HAP-1 (cell line): ENCODE measurements at places on chromosomes 3 and 15.

GRCh38 chr15:83275412-83275811 is 9.1 kb downstream of the BNC1 start:
- DNase-seq, result no peak

DNA sequence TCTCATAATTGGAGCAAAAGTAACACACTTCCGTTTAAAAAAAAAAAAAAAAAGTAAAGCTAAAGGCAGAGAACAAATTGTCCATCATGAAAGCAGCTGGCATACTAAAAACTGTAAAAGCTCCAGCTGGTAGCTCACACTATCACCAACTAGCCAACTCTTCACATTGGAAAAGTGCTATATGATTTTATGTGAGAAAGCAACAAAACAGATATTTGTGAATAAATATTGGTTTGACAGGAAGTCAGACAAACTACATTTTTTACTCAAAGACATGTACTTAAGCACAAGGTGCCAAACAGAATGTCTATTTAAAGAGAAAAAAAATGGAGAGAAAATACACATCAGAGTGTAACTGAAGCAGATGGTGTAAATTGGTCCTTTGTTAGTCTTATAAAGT is 231.2 kb upstream of the CADM2 start:
- no peak for DNase-seq

- DNase-seq, result peak; percentile 76
Measured at GRCh38 chr3:71305231-71306206, 278.0 kb downstream of the FOXP1 start.

- DNase-seq, result peak; percentile 11
Measured at GRCh38 chr15:58039079-58040035, 26.2 kb downstream of the ALDH1A2 start.

GRCh38 chr15:60917461-60918145 is 311.5 kb downstream of the RORA start:
- no peak for DNase-seq

- no peak for DNase-seq
Measured at GRCh38 chr3:187976365-187976900, 177.5 kb upstream of the LPP start.

DNA sequence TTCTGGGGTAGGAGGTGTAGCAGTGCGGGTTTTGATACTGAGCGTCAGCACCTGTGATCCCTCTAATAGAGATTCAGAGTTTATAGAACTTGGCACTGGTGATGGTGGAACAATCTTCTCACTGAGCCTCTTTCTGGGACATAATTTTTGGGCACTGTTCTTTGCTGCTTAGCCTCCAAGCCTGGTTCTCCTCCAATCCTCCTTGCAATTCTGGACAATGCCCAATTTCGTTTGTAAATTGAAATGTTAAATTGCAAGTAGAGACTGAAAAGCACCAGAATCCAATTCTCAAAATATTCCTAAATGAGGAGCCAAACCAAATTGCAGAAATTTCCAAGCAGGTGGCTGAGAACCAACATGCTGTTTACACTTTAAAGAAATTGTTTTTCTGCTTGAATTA is 149.8 kb upstream of the ABI3BP start:
- no peak for DNase-seq

- DNase-seq, result no peak
Measured at GRCh38 chr15:52642386-52643361, 36.5 kb downstream of the ATOSA start.

- no peak for DNase-seq
Measured at GRCh38 chr3:189953551-189953950, 167.1 kb downstream of the P3H2 start.

DNA sequence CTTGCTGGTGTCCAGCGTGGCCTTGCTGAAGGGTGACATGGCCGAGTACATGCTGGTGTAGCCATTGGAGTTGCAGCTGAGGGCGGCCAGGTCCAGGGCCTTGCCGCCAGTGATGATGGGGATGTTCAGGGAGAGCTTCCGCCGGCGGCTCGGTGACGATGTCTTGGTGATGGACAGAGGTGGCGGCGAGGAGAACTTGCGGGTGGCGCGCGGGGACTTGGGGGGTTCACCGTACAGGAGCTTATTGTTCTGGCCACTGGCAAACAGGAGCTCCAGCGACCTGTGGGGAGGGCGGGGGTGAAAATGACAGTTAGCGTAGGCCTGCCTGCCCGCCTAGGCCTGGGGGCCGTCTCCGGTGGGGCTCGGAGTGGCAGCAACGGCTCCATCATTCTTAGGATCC is 59.0 kb upstream of the CTSH start:
- no peak for DNase-seq

- DNase-seq, result peak; percentile 90
Measured at GRCh38 chr3:40584625-40585189, 59.9 kb downstream of the ZNF621 start.

GRCh38 chr15:68387381-68388143 is 44.4 kb downstream of the ITGA11 start:
- no peak for DNase-seq

DNA sequence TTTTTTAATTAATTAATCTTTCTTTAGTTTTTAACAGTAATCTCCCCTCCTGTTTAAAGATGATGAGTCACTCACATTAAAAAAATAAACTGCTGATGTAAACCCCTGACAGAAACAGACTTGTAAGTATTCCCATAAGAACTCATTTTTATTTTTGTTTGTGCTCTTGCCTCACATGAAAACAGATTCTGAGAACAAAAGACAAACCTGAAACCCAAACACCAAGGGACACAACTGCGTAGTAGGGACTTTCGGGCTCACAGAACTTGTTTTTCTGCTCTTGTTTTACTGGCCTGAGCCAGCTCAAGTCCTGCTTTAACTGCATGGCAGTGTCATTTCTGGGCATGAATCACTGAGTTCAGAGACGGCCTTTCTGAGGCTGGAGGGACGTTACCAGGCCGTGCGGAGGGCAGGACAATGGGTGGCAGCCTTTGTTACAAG is 600.8 kb downstream of the FOXP1 start:
- no peak for DNase-seq

DNA sequence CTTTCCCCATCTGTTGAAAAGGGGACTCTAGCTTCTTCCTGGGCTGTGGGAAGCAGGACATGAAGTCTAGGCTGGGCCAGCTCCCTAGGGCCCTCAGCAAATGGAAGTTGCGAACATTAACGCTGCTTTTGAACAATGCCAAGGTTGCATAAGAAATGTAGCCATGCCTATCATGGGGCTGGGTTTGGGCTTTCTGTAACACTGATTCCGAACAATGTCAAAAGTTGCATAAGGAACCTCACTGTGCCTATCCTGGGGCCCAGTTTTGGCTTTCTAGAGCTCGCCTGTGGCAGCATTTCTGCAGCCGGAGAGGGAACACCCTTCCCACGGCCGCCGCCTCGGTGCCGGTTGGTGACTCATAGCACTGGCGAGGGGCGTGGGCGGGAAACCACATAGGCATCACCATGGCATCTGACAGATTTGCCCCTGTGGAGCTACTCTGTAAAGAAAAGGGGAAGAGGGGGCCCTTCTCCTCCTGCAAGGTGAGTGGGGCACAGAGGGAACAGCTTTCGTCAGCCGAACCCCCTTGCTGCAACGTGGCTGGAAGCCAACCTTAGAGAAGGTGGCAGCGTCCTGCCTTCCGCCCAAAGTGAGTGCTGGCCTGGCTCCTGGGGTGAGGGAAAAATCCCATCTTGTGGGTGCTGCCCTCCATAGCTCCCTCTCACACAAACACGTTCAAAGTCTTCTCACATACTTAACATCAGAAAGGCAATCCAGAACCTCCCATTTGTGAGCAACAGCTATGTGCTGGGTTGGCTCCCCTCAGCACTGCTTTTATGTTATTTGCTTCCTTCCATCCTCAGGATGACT is 46.6 kb upstream of the ATP2B2 start:
- DNase-seq, result peak; percentile 0

- peak; percentile 55 for DNase-seq
Measured at GRCh38 chr3:169085827-169086226, 577.7 kb downstream of the MECOM start.

DNA sequence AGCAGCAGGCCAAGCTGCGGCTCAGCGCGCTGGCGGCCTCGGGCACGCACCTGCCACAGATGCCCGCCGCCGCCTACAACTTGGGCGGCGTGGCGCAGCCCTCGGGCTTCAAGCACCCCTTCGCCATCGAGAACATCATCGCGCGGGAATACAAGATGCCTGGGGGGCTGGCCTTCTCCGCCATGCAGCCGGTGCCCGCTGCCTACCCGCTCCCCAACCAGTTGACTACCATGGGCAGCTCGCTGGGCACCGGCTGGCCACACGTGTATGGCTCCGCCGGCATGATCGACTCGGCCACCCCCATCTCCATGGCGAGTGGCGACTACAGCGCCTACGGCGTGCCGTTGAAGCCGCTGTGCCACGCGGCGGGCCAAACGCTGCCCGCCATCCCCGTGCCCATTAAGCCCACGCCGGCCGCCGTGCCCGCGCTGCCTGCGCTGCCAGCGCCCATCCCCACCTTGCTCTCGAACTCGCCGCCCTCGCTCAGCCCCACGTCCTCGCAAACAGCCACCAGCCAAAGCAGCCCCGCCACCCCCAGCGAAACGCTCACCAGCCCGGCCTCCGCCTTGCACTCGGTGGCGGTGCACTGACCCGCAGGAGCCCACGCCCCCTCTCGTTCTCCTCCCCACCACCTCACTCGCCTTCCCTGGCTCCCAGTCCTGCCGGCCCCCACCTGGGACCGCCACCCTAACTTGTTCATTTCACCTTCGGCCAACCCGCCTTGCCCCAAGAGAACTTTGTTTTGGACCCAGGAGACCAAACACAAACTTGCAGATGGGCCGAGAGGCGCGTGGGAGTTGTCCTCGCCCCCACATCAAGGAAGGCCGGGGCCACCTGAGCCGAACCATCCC is 1.5 kb downstream of the FOXB1 start:
- no peak for DNase-seq

DNA sequence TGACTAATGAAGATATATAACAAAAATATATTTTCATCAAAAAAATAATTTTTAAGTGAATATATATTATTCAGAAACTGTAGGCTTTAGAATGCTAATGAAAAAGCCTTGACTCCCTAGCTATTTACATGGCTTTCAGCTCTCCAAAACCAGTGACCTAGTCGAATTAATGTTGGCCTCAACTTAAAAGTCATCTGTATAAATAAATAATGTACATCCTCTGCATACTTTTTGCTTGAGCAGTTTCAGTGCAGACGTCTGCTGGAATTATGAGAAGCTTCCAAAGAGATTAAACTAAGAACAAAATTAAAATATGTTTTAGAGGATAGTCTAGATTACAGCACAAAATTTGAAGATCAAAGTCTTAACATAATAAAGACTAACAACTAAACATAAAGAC is 520.4 kb upstream of the ALCAM start:
- DNase-seq, result no peak

DNA sequence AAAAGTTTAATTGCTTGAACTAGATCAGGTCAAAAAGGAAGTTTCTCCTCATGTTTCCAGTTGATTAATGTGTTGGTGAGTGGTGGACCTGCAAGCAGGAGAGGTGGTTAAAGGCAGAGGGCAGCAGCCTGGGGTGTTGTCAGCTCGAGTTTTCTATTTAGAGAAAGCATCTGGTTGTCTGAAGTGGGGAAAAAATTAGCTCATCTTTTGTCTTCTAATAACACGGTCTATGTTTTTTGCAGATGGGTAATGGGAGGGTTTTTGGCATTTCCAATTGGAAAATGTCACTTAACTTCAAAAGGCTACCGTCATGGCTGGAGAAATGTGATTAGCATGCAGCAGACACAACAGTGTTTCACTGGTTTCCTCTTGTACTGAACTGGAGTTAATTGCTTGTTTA is 122.6 kb downstream of the ITPR1 start:
- no peak for DNase-seq

DNA sequence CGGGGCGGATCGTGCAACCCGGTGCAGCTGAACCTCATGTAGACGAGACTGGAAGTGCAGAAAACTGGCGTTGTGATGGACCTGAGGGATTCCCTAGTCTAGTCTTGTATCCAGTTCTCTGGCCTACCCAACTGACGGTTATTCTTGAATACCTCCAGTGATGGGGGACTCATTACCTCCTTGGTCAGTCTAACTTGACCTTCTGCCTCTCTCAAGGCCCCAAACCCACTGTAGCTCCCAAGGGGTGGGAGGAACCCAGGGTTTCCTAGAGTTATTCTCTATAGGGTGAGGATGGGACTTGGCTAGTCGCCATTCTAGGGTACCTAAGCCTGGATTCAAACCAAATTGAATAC is 11.4 kb downstream of the PAK6 start:
- no peak for DNase-seq

DNA sequence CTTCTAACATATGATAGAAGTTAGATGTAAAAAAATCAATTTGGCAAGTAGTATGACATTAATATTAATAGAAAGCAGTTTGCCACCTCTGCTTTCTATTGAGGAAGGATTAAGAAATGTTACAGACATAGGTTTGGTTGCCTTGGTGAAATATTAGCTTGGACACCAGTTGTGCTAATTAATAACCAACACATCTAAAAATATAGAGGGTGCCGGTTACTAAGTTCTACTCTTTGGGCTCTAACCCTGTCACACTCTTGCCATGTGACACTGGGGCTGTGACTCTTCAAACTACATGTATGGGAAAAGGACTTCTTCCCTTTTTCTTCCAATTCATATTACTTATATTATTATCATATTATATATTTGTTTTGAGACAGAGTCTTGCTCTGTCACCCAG is 64.4 kb downstream of the TRIM71 start:
- DNase-seq, result no peak

DNA sequence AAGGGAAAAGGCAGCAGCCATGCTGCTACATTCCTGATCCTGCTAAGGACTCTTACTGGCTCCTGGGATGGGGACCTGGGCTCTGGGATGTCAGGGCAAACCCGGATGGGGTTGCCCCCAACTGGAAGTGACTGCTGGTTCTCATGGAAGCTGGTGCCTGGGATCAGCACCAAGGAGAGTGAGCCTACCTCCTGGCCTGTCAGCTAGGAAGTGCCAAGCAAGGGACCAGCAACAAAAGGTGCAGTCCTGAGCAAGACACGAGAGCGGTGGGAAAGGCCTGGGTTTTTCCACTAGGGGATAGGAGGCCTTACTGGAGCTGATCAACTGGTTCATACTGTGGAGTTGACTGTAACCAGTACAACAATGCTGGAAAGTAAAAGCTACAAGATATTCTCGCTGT is 47.9 kb upstream of the SYNM start:
- no peak for DNase-seq

DNA sequence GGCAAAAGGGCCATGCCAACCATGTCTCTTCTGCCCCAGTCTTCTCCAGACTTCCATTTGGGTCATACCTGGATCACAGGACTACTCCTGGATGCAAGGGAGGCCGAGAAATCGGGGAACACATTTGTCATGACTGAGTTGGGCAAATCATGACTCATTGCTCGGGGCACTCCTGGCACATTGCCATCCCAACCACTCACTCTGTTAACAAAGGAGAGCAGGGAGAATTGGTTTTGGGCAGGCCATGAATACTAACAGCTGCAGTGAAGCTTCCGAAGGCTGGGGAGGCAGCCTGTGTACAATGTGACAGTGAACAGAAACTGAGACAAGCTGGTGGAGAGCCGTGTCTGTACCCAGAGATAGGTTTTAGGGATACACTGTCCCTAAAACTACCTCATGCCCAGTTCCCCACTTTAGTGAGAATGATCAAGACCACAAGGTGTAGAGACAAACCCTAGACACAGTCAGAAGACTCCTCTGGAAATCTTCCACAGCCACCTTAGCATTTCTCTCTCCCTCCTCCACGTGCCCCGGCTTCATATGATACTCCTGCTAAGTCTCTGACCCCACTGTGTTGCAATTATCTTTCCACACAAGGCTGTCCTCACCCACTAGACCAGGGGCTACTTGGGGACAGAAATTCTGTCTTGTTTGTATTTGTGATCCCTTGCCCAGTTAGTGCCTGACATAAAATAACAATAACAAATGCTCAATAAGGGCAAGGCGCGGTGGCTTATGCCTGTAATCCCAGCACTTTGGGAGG is 10.5 kb upstream of the BUB1B start:
- peak; percentile 50 for DNase-seq

- DNase-seq, result no peak
Measured at GRCh38 chr3:122577409-122578031, at the start of gene PARP15. TSS of gene PARP15 (plus strand) at chr3:122577650. CDS start at chr3:122577668, 18 bp downstream.
